ENCODE measurements at places on chromosomes 3 and 15. TPM values are rescaled to one million over a fixed set of nuclear protein-coding genes. Genes with fewer than 3 reads are reported as not detected.
A peak's percentile ranks its signal among the peaks of the same experiment; 100 is the strongest.

DNA sequence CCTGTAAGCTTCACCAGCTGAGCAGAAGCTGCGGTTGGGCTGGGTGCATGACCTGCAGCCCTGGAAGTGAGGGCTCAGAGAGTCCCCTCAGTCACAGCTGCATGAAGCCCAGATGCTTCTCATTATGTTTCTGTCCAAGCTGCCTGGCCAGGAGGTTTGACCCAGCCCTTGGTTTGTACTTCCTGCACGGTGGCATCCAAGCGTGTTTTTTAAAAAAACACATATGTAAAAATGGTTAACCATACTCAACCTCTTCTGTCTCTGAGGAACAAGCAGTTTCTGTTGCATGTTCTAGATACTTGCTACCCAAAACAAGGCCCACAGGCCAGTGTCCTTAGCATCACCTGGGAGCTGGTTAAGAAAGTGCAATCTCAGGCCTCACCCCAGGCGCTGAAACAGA, 76.0 kb upstream of the ATP10A start:
- no peak for DNase-seq

GRCh38 chr15:95758451-95758850, 572.0 kb upstream of the NR2F2 start:
- no peak for DNase-seq

ASB14 gene
- not detected for polyA plus RNA-seq

NANOGP8 gene
- not detected for polyA plus RNA-seq

KCNMB2 gene
- polyA plus RNA-seq, result not detected

GRCh38 chr3:79461129-79461792, 306.5 kb downstream of the ROBO1 start:
- no peak for DNase-seq

- no peak for DNase-seq
Observed at GRCh38 chr3:141012571-141012970, 38.6 kb upstream of the SPSB4 start.

GCNT3 gene
- polyA plus RNA-seq, result 0.26 TPM

NPAP1 gene
- not detected for polyA plus RNA-seq

SSUH2 gene
- polyA plus RNA-seq, result 0.13 TPM

PHLDB2 gene
- 74.2 TPM for polyA plus RNA-seq

GRCh38 chr3:98013411-98014267, 21.5 kb downstream of the GABRR3 start:
- no peak for DNase-seq

DNA sequence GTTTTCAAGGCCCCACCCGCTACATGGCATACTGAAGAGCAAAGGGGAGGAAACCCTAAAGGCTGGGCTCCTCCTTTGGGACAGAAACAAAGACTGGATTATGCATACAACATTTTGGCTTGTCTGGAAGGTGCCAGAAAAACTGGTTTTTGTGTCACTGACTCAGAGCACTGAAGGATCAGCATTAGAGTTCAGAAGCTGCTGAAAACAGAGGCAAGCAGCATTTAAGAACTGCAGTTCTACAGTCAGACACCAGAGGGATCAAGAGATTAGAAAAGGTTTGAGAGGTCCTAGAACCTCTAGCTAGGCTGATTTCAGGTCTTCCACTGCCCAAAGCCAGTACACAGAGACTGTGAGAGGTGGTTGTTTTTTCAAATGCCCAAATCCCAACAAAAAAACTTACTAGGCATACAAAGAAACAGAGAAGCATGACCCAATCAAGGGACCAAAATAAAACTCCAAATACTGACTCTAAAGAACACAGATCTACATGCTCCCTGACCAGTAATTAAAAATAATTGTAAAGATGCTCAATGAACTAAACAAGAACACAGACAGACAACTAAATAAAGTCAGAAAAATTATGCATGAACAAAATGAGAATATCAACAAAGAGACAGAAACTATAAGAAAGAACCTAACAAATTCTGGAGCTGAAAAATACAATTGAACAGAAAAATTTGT, 91.2 kb downstream of the SENP2 start:
- peak; percentile 77 for DNase-seq

- DNase-seq, result no peak
Observed at GRCh38 chr15:31352911-31353811, 26.5 kb downstream of the KLF13 start.

CTXN2 gene
- not detected for polyA plus RNA-seq

DNA sequence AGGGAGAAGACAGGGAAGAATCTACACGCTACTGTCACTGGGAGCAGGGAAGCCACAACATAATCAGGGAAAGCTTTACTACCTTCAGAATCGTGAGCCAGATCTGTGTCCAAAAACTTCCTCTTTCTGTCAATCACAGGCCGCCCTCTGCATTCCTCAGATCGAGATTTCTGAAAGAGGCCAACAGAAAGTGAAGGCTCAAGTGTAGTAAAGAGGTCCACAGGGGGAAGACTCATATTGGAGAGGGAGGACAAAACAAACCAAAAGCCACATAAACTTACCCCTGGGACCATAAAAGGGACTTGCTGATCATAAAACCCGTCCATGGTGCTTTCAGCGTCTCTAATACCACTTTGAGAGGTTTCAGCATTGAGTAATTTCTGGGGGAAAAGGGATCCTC, 3.3 kb downstream of the ETV5 start:
- no peak for DNase-seq

- no peak for DNase-seq
Observed at GRCh38 chr15:96037584-96037983, 292.9 kb upstream of the NR2F2 start.

APOD gene
- not detected for polyA plus RNA-seq

GRCh38 chr3:172061724-172062184, 22.4 kb downstream of the FNDC3B start:
- no peak for DNase-seq

GOLGA6L7 gene
- polyA plus RNA-seq, result not detected

- no peak for DNase-seq
Observed at GRCh38 chr3:181687731-181688130, 24.0 kb upstream of the SOX2 start.

GRCh38 chr15:96402403-96402802, 71.9 kb downstream of the NR2F2 start:
- no peak for DNase-seq

DNA sequence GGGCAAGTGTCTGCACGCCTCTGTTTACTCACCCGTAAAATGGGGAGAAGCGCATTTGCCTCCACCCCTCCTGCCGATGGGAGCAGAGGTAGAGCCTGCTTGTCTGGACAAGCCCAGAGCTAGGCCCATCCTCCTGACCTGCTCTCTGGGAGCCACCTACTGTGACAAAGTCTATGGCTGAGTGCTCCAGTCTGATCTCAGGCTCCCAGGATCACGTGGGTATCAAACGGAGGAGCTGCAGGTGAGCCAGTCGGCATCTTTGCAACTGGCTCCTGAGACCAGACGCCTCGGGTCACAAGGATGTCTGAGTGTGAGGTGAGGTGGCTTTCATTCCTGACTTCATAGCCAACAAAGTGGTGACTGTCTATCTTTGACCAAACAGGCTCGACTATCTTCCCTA, 2.1 kb upstream of the ALDH1A3 start:
- peak; percentile 84 for DNase-seq

DNA sequence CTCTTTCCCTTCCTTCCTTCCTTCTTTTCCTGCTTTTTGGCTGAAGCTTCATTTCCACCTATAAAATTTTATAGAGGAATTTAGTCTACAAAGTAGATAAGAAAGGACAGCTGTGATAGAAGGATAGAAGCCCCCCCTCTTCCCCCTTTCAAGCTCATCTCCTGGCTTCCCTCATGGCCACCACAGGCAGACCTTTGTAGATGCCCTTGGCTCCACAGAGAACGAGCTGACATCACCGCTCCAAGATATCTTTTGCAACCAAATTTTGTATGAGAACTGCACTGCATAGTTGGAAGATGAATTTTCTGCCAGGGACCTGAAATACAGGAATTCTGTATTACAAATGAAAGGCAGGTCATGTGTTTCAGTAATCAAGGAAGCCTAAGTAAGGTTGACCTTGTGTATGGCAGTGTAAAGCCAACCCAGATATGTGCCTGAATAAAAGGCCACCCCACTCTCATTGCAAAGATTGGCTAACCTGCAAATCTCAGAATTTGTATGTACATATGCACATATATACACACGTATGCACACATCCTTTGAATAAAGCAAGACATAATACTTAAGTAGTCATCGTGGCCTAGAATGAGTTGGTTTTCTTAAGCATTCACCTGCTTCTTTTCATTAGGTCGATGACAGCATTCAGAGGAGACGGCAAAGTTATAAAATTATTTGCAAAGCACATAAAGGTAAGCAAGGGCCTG, 57.1 kb upstream of the FILIP1L start:
- no peak for DNase-seq

LOXL1 gene
- 14.8 TPM for polyA plus RNA-seq

ACSBG1 gene
- 0.06 TPM for polyA plus RNA-seq

- DNase-seq, result peak; percentile 30
Observed at GRCh38 chr15:57340682-57341259, 35.5 kb upstream of the CGNL1 start.

GRCh38 chr3:125078951-125079674, 23.3 kb upstream of the HEG1 start:
- no peak for DNase-seq

GRCh38 chr15:51935466-51936104, 36.0 kb downstream of the LEO1 start:
- DNase-seq, result no peak

- peak; percentile 7 for DNase-seq
Observed at GRCh38 chr3:11335056-11335608, 62.9 kb downstream of the ATG7 start.

GOLGA6L9 gene
- polyA plus RNA-seq, result 1.2 TPM

DNA sequence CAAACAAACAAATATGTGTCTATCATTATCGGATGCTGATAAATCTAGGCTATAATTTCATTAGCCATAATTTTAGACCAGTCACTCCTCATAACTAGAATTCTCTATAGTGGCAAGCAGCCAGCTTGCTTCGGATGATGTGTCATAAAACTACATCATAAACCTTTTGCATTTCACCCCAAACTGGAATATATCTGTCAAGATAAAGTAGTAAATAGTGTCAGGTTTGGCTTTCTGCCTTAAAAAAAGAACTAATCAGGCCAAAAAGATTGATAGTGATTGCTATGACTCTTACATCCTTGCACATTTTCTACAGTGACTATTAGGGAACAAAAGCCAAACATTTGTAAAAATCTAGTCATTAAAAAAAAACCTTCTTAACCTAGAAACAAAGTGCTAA, 51.0 kb downstream of the DPPA2 start:
- DNase-seq, result no peak

GABRR3 gene
- not detected for polyA plus RNA-seq

DNA sequence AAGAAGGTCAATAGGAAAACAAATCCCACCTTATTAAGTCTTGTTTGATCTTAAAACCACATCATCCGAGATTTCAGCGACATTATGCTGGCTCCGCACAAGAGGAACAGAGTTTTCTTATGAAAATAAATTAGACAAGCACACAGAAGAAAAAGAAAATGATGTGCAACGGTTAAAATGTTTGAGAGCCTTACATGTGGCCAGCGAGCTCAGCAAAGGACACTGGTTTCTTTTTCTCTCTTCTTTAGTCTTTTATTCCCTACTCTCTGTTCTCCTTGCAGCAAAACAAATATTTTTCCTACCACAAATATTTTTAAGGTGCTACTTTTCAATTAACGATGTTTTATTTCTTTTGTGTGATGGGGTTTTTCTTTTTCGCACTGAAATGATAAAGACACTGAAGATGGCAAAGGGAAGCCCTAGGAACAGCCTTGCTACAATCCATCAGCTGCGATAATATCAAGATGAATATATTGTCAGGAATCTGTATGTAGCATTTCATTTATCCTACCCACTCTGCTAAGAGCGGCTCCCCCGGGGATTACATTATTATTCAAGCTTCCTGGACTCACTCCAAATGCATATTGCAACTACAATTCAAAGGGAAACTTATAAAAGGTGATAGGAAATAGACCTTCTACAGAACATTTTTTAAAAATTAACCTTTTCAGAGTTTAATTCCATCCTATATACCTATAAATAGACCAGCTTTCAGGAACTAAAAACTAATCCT, 72.9 kb downstream of the ANXA2 start:
- no peak for DNase-seq

GRCh38 chr15:70636540-70637165, 126.7 kb downstream of the UACA start:
- no peak for DNase-seq

- no peak for DNase-seq
Observed at GRCh38 chr15:78762985-78763795, 48.1 kb downstream of the ADAMTS7 start.

GP9 gene
- polyA plus RNA-seq, result not detected

GRCh38 chr15:65084500-65085206, 8.1 kb downstream of the KBTBD13 start:
- DNase-seq, result no peak

DNA sequence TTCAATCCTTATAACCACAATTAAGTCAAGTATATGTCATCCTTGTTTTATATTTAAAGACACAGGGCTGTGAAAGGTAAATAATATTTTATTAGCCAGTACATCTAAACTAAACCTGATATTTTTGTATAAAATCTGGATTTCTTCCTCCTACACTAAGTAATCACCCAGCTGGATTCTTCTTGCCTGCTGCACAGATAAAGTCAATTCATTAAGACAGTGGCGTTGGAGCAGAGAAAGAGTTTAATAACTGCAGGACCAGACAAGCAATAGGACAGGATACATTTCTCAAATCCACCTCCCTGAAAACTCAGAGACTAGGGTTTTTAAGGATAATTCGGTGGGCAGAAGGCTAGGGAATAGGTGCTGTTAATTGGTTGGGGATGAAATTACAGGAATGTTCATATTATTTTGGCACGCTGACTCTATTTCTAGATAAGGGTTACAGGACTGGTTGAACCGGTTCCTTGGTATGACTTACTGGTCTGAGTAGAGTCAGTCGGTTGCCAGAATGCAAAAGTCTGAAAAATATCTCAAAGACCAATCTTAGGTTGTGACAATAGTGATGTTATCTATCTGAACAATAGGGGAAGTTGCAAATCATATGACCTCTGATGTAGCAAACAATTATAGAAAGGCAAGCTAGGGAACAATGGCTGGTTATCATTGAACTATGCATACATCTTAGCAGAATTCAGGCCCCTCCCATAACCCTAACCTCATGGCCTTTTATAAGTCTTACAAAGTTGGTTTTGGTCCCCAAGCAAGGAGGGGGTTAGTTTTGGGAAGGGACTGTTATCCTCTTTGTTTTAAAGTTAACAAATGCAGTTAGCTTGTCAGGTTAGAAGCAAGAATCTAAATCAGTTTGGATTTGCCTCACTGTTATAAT, 244.8 kb downstream of the ALCAM start:
- DNase-seq, result peak; percentile 61

GRCh38 chr3:160343132-160343531, 55.9 kb downstream of the IFT80 start:
- no peak for DNase-seq

GRCh38 chr3:94961423-94962100, 898.7 kb downstream of the NSUN3 start:
- no peak for DNase-seq

SLC7A14 gene
- not detected for polyA plus RNA-seq

TLR9 gene
- polyA plus RNA-seq, result not detected

LEKR1 gene
- polyA plus RNA-seq, result 0.14 TPM

- DNase-seq, result no peak
Observed at GRCh38 chr3:25455441-25456132, 27.5 kb downstream of the RARB start.

HRG gene
- polyA plus RNA-seq, result 0.03 TPM

- DNase-seq, result peak; percentile 23
Observed at GRCh38 chr3:105328338-105328730, 38.4 kb upstream of the ALCAM start.

GOLGA8R gene
- polyA plus RNA-seq, result 0.20 TPM

- no peak for DNase-seq
Observed at GRCh38 chr3:50447290-50447840, 56.1 kb downstream of the CACNA2D2 start.

ZIC4 gene
- not detected for polyA plus RNA-seq

Measured in keratinocyte (primary cell).